ENCODE measurements at places on chromosomes 3 and 15.
A peak's percentile ranks its signal among the peaks of the same experiment; 100 is the strongest.

GRCh38 chr3:82011336-82011735 lies 249.9 kb upstream of the GBE1 start:
- DNase-seq, result no peak

- no peak for DNase-seq
Observed at GRCh38 chr15:58593870-58594269, 155.6 kb downstream of the ADAM10 start.

DNA sequence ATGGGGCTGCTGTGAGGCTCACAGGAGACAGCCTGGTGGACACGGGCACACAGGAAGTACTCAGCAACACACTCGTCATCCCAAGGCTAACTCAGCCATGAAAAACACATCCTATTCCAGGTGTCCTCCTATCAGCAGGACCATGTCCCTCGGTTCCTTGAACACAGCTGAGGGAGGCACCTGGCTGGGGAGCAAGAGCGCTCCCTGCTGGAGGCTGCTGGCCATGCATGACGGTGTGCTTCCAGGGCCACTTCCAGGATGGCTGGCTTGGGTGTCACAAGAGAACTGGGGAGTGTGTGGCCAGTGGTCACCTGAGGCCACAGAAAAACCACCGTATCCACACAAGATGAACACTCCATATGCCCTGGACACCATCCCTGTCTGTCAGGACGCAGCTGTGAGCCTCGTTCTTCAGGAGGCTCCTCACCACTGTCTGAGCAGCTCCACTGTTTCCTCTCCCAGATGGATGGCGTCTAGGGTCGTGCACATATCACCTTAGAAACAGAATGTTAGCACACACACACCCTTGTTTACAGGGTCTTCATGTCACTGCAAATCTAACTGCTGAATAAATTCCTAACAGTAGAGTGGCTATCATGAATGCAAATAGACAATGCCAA lies 31.0 kb downstream of the POC1A start:
- DNase-seq, result peak; percentile 64

DNA sequence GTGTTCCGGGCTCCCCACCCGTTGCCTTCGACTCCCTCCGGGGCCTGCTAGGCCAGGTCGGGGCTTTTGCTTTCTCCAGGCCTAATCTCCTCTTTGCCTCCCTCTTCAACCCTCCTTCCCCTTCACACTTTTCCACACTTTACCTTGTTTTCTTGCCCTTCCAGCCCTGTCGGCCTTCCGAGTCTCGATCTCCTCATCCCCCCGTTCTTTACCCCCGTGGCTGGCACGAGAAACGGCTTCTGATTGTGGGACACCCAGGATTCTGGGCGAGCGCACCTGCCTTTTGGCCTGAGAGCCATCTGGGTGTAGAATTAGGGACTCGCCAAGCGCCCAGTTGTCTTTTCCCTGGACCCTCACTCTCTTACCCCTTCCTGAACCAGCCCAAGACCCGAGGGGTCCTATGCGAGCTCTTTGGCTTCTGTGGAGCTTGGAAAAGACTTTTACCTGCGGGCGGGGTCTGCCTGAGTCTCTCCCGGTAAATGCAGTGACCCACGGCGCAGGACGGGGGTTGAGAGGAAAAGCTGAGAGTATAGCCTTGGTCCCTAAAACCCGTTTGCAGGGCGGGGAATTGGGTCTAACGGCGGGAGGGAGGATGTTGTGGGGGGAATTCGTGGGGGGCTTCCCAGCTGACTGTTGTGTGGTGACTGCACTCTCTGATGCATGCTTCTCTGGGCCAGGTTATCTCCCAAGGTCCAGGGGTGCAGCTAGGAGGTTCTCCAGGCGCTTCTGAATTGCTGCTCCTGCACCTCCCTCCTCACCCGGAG lies 5.5 kb upstream of the ONECUT1 start:
- no peak for DNase-seq

GRCh38 chr3:52302426-52303145 lies 13.5 kb upstream of the DNAH1 start:
- DNase-seq, result no peak

DNA sequence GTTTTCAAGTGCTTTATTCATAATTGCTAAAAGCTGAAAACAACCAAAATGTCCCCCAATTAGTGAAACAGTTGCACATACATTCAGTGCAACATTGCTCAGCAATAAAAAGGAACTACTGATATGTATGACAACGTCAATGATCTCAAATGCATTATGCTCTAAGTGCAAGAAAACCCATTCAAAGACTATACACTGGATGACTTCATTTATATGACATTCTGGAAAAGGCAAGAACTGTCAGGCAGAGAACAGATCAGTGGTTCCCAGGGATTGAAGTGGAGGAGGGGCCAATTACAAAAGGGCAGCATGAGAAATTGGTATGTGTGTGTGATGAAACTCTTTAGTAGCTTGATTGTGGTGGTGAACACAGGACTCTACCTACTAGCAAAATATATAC lies 585.6 kb downstream of the TBL1XR1 start:
- DNase-seq, result no peak

DNA sequence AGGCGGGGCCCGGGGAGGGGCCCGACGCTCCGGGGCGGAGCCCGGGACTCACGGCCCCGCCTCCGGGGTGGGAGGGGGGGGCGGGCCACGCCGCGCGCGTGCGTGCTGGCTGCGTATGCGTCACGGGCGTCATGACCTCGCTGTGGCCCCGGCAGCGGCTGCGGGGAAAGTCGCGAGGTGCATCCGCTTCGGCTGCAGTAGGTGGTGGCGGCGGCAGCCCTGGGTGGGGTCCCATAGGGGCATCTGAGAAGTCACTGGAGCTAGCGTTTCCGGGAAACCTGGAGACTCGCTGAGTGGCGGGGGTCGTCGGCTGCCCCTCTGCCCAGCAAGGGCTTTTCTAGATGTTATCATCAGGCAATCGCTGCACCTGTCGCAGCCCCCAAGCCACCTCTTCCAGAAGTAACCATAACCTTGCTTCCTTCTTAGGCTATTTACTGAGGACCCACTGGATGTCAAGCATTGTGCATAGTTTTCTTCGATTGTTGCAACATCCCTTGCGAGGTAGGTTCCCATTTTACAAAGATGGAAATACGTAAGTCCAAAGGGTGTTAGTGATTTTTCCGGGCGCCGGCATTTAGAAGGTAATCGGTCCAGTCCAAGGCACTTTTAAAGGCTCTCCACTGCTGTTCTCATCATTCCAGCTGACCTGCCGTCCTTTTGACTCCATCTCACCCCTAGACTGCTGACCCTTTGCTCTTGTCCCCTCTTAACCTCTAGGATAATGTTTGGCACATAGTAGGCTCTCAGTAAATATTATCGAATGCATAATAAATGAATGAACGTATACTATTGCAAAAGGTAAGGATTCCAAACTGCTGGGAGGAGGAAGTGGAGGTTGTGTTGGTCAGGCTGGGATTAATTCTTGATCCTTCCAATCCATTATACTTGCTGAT lies at the start of gene GDPGP1:
Gene GDPGP1 (plus strand): TSS at position 114 of the 893 bp plus-strand sequence. CDS start 6,700 bp downstream, outside the sequence.
- DNase-seq, result no peak

All from T-helper 2 cell treated with Interferon-gamma antibody and Interleukin-4, amounts not matched to agents 5 μg/mL and 100 μg/mL, for 36 hours (primary cell).